Activated CD8-positive, alpha-beta memory T cell treated with anti-CD3 and anti-CD28 coated beads for 1 hour (primary cell): ENCODE measurements at places on chromosomes 5 and 9.

GRCh38 chr9:4559261-4560182 is 69.3 kb downstream of the SLC1A1 start:
- no peak for DNase-seq

- no peak for DNase-seq
Measured at GRCh38 chr5:89036704-89037489, 153.9 kb upstream of the MEF2C start.

- DNase-seq: no peak
Measured at GRCh38 chr9:69785757-69786156, 25.9 kb upstream of the PTAR1 start.

DNA sequence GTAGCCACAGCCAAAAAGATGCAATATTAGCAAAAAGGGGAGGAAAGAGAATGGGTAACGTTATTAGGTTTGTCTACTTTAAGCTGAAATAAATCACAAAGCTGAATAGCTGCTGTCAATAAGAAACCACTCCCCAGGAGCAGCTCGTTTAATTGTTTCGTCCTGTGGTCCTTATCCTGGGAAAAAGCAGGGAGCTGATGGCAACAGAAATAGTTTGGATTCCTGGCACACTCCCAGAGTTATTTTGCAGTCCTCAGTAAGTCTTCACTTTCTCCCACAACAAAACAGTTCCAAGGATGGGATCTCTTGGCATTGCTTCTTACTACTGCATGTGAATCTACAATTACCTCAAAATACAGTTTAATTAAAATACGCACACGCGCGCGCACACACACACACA is 28.8 kb downstream of the FRMD3 start:
- DNase-seq: no peak

DNA sequence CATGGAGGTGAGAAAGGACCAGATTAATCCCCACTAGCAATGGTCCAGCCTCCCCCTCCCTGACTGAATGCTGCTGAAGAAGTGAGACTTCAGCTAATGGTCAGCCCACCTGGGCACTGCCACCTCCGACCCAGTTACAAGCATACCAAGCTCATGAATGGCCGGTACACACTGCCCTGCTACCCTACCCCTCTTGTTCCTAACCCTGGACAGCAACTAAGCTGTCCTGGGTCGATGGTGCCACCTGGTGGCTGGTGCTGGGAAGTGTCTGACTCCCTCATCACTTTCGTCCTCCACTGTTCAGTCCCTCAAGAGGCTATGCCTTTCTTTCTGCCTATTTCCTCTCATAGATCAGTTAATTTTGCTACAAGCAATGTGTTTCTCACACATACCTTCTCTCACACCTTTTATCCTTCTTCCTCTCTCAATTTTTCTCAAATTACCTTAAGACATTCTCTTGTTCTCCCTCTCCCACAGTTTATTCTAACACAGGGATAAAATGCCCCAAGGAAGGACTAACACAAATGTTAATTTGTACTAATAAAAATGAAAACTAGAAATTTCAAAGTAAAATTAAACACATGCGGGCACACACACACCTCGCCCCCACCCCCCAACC is 42.4 kb downstream of the PAX5 start:
- no peak for DNase-seq

DNA sequence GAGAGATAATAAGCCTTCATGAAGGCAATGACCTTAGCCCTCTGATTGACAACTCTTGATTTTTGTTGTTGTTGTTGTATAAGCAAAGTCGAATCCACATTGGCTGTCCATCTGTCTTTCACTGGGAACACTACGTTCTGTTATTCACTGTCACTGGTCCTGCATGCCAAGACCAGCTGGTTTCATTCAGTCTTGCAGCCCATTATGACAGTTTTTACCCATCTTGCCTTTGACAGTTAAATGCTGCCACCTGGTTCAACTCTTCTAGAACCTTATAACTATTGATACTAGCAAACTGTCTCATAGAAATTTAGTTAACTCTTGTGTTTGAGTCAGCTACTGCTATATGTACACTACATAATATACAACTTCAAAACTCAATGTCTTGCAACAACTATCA is 382.3 kb upstream of the CDH10 start:
- DNase-seq: no peak

DNA sequence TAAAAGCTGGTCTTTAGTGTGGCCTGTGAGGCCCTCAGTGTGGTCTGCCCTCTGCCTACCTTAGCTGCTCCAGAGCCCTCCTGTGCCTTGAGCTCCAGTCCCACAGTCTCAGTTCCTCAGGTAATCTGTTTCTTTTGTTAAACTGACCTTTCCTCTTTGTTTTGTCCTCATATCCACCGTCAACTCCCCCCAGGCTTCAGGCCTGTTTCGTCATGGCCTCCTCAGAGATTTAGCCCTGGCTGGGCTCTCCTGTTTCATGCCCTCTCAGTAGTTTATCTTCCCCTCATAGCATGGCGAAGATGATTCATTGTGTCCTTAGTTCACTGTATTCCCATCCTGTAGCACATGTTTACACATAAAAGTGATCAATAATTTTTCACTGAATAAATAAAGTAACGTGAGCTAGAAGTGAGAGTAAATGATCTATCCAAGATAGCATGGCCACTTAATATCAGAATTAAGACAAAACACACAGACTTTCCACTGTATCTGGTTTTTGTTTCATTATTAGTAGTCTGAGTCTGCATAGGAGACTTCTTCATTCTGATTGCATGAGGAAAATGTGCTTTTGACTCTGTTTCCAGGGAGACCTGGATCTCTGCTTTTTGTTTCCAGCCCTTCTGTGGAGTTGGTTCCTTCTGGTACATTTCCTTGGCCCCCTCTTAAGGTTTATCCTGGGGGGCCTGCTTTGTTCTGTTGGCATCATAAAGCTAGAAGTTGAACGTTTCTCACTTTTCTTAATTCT is 70.5 kb downstream of the SNX24 start:
- no peak for DNase-seq

- no peak for DNase-seq
Measured at GRCh38 chr9:83196946-83197345, 134.0 kb upstream of the RASEF start.

DNA sequence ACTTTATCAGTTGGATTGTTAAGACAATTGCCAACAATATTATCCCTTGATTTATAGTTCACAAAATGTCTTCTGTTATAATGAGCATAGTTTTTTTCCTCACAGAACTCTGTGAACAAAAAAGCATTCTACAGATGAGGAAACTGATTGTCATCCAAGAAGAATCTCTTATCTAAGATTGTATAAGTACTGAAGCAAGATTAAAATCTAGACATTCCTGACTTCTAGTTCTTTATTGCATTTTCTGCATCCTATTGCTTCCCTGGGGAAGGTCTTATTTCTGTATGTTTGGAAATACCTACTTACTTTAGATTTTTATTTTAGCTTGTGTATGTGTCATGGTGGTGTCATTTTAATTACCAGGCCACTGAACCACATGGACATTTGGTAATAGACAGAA is 884.9 kb upstream of the WWC1 start:
- DNase-seq: no peak

DNA sequence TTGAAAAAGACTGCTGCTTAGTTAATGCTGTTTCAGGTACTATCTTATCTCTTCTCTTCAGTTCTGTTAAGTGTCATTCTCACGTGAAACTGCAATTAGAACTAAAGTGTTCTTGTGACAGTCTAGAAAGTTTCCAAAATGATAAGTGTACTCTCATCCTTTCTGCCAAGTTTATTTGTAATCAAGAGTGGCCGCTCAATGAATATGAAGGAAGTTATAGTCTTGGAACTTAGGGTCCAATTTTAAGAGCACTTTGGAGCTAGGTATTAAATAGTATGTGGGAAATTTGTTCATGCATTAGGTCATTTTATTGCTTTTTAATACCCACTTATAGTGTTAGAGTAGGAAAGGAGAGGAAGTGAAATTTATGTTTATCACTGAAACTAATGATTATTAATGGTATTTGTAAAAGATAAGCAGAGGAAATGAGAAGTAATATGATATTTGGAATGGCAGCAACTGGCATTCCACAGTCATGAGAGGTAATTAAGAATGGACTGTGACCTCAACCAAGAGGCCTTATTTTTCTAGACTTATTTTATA is 20.4 kb downstream of the XRCC4 start:
- DNase-seq: no peak

- DNase-seq: no peak
Measured at GRCh38 chr9:119986205-119986604, 593.8 kb downstream of the CDK5RAP2 start.

GRCh38 chr9:27341545-27342294 is 44.8 kb upstream of the EQTN start:
- DNase-seq: no peak

- DNase-seq: no peak
Measured at GRCh38 chr5:53541859-53542258, 18.6 kb upstream of the NDUFS4 start.

DNA sequence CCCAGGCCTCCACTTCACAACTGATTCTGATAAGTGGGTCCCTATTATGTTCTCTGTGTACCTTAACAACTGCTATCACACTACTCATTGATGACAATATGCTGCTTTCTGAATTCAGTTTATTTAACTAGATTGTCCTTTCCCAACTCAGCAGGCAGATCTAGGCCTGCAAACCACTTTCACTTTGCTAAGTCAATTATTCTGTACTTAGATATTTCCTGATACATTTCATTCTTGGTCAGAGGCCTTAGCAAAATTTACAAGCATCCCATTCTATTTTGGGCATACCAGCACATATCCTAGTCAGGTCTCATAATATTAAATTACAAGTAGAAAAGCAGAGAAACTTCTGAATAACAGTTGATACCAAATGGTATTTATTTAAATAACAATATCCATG is 235.7 kb upstream of the HAPLN1 start:
- no peak for DNase-seq

- DNase-seq: no peak
Measured at GRCh38 chr9:135018306-135018915, 69.1 kb upstream of the OLFM1 start.

DNA sequence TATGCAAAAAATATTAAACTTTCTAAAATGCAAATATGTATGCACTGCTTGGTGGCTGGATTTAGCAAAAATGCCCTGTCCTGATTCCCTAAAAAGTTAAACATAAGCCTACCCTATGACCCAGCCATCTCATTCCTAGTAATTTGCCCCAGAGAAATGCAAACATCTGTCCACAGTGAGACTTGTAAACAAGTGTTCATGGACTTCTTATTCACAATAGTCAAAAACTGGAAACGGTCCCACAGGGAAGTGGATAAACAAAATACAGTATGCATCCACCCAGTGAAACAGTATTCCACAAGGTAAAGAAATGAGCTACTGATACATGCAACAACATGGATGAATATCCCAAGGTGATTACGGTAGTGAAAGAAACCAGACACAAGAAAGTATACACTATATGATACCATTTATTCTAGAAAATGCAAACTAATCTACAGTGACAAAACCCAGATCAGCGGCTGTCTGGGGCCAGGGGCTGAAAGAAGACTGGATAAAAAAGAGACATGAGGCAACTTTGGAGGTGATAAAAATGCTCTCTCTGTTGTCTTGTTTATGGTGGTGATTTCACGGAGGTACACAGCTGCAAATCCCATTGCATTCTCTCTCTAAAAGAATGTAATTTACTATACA is 277.3 kb downstream of the GLIS3 start:
- no peak for DNase-seq

- no peak for DNase-seq
Measured at GRCh38 chr5:60883229-60883628, 39.2 kb upstream of the ELOVL7 start.

- no peak for DNase-seq
Measured at GRCh38 chr9:134149380-134149779, 13.5 kb downstream of the WDR5 start.

GRCh38 chr5:58595952-58596351 is 13.1 kb downstream of the RAB3C start:
- DNase-seq: no peak

DNA sequence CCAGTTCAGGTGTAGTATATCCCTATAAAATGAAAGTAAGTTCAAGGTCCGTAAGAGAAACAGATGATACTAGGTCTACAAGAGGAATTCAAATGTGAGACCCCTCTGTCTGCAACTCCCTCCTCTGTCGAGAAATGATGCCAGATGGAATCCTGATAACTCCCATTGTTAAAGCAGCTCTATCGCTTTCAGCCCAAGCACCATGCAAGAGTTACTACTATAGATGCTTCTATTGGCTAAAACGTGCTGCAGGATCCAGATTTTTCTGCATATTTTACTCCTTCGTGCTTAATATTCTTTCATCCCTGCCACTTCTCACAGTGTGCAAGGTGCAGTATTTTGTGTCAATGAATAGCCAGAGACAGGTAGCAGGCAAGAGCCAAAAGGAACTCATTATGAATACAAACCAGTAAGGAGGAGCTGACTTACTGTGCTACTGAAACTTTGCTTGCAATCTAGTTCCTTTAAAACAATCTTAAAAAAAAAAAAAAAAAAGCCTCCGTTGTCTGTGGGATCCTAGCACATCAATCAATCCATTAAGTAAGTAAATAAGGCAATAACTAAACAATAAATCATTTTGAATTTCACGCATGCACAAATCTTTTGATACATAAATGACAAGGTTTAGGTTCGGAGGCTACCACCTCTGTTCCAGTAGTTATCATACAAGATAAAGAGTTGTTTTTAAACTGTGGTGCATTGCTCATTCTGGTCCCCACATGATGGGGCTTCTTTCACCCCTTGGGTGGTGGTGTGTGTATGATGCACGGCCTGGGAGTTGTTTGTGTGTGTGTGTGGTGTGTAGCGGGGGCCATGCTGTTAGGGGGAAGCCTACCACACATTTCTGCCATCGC is 151.1 kb upstream of the MPDZ start:
- DNase-seq: no peak

- DNase-seq: no peak
Measured at GRCh38 chr5:56523790-56524575, 290.9 kb upstream of the ANKRD55 start.

- DNase-seq: no peak
Measured at GRCh38 chr9:71097671-71098070, 23.8 kb downstream of the TRPM3 start.

DNA sequence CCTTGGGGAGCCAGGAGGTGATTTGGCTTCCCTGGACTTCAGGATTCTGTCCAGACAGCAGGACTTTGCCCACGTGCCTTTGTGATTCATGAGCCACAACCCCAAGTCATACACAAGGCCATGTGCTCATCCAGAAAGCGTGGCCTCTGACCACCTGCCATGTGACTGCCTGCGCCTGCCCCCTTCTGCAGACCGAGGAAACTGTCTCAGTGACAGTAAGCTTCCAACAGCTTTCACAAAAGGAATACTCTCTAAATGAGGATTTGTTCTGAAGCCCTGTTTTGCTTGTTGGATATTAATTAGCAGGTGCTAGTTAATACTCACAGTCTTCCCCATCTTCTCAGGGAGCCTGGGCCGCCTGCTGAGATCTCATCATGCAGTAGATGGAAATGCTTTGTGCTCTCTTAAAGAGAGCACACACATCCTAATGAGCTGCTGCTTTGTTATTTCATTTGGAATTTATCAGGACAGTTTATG is 36.9 kb upstream of the ANGPTL2 start:
- DNase-seq: no peak

- no peak for DNase-seq
Measured at GRCh38 chr5:59615272-59615671, 278.3 kb downstream of the PDE4D start.
